Left colon (tissue), 2 donors: ENCODE measurements at places on chromosomes 3 and 15.
A peak's percentile ranks its signal among the peaks of the same experiment; 100 is the strongest.

GRCh38 chr3:16480861-16481545 lies 32.5 kb downstream of the RFTN1 start:
- no peak for DNase-seq

DNA sequence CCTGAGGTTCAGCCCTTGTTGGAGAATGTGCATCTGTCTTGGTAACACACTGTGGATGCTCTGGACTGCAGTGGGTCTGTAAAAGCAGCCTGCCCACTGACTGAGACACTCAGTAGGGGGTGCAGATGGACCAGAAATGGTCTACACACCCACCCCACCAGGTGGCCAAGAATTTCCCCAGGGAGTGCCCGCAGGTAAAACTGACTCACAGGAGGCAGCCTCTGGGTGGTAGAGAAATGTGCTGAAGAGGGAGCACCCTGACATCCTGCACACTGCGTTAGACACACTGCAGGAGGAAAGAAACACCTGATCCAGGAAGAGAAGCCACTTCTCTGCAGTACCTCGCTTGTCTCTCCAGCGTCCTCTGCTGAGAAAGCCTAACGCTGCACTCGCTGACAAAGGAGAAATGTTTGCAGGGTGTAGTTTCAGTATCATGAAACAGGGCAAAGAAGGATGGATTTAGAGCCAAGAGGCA lies 109.5 kb upstream of the ABHD17C start:
- DNase-seq = no peak

GRCh38 chr3:52429779-52430415 lies 15.0 kb downstream of the SEMA3G start:
- peak; percentile 11 for DNase-seq

DNA sequence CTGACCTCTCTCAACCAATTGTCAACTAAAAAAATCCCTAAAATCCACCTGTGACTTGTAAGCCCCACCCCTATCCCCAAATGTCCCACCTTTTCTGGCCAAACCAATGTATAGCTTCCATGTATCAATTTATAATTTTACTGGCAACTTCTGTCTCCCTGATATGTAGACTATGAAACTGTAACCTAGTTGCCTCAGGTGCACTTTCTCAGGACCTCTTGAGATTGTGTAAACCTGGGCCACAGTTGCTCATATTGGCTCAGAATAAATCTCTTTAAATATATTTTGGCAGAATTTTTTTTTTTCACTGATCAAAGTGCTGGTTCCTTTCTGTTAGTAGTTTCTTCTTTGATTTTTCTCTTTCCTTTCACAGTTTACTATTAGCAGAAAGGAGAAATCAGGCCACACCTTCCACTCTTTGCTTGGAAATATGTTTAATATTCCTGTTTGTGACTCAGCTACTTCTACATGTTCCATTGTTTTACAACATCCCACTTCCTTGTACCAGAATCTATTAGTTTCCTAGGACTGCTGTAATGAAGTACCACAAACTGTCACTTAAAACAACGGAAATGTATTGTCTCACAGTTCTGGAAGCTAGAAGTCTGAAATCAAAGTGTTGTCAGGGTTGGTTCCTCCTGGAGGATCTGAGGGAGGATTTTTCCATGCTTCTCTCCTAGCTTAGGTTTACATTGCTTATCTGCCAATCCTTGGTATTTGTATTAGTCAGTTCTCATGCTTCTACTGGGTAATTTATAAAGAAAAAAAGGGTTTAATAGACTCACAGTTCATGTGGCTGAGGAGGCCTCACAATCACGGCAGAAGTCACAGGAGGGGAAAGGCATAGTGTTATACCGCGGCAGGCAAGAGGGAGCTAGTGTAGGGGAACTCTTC lies 801.2 kb upstream of the ARPP21 start:
- no peak for DNase-seq

DNA sequence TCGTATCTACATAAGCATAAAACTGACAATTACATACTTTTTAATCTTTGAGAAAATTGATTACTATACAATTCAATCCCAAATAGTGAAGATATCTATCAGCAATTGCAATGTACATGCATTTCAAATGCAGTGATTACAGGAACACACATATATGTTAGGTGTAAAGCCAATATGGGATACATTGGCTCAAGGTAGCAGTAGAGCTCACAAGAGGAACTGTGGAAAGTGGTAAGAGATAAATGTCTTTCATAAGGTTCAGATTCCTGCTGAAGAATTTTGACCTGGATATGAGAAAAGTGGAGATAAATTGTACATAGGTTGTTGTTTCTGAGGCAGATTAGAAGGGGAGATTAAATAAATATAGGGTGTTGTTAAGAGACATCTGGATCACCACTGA lies 1280.5 kb downstream of the OTOL1 start:
- DNase-seq = no peak

DNA sequence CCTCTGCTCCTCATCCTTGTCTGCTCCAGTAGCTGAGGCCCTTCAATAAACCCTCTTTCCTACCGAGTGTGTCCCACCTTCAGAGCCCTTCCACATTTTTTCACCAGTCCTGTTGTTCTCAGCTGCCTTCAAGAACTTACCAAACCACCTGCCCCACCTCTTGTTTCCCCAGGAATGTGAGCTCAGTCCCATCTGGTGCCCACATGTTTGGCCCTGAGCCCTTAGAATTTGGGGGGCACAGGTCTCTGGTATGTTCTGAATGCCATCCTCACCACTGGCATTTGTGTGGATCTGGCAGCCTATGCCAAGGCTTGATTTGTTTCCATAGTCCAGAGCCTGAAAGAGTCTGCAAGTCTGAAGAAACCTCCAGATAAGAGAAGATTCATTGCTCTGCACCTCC lies 315.2 kb upstream of the PPP2R3A start:
- no peak for DNase-seq

GRCh38 chr3:197802779-197803459 lies 11.9 kb downstream of the LRCH3 start:
- DNase-seq = no peak

DNA sequence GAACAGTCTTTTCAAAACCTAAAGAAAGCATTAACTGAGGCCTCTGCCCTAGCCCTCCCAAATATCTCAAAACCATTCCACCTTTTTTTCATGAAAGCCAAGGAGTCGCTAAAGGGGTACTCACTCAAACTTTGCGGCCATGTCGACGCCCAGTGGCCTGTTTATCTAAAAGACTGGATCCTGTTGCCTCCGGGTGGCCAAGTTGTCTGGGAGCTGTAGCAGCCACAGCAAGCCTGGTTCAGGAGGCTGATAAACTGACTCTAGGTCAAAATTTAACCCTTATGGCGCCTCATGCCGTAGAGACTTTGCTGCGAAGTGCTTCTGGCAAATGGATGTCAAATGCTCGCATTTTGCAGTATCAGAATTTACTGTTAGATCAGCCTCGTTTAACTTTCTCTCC lies 39.5 kb downstream of the ZBTB11 start:
- no peak for DNase-seq

DNA sequence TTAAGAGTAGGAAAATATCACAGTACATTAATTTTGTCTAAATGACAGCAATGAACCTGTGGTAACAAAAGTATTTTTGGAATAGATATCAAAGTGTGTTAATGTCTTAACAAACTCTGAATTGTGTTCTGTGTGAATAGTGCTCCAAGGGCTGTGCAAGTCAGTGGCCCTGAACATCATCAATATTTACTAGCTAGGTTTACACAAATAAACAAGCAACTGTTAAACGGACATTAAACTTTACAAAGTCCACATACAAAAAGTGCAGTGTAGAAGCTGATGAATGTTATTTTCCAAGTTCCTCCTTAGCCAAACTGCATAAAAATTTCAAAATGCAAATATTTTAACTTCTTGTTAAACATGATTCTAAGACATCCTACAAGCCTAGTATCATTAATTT lies 2.1 kb upstream of the GTF2A2 start:
- no peak for DNase-seq

GRCh38 chr3:154169796-154170110 lies 48.6 kb downstream of the ARHGEF26 start:
- no peak for DNase-seq

GRCh38 chr3:88046766-88047165 lies 12.0 kb downstream of the CGGBP1 start:
- no peak for DNase-seq

- DNase-seq = no peak
Observed at GRCh38 chr3:18124501-18124900, 300.6 kb downstream of the SATB1 start.

DNA sequence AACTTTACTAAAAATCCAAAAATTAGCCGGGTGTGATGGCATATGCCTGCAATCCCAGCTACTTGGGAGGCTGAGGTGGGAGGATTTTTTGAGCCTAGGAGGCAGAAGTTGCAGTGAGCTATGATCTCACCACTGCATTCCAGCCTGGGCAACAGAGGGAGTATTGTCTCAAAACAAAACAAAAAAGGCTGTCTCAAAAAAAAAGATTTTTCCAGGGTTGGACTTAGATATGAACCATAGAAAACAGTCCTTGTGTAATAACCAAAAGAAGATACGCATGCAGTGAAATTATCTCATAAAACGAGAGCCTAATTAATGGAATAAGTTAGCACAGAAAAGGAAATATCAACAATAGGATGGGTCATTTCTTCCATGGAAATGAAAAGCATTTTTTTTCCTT lies 320.4 kb upstream of the RASGRP1 start:
- no peak for DNase-seq
